ENCODE measurements at places on chromosomes 16 and 17.

GRCh38 chr17:58525239-58525638 is 10.8 kb upstream of the MTMR4 start:
- no peak for DNase-seq

DNA sequence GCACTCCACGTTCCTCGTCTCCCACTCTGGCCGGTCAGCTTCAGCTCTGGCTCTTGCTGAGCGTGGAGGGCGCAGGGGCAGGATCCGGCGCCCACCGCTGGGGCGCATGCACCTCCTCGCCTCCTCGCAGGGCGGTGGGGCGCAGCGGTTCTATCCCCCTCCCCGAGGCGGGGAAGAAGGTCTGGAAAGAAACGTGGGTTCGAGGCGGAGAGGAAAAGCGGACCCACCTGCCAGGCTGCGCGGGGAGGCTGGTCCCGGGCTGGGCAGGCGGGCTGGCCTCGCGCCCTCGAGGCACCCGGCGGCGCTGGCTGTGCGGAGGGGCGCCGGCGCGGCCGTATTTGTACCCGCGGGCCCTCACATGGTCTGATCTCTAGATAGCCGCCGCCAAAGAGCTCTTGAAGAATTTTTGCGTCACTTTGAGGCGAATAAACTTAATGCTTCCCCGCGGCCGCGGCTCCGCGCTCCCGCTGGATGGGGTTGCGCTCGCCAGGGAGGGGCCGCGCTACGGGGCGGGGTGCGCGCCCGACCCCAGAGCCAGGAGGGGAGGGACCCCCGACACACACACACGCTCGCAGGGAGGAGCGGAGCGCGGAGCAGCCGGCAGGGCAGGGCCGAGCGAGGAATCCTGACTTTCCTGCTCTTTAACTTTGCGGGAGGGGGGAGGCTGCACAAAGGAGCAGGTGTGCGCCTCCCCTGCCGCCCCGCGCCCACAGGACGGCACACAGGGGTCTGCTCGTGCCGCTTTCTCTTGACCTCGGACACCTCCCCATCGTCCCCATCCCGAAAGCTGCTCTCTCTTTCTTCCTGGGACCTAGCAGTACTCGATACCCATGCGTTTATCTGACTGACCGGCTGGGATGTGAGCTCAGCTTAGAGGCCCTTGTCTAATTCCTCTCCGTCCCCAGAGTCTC is at the start of gene SLC6A4:
Gene SLC6A4, minus strand, starts transcription at position 312 of the 911 bp plus-strand sequence. CDS start 13,739 bp downstream, outside the sequence.
- DNase-seq = no peak

- no peak for DNase-seq
These were observed 126.1 kb upstream of the RCVRN start for GRCh38 chr17:10031127-10031526.

GRCh38 chr17:33277436-33278100 is 15.5 kb downstream of the ASIC2 start:
- no peak for DNase-seq

GRCh38 chr17:3528403-3528851 is 29.2 kb downstream of the TRPV3 start:
- DNase-seq = no peak

DNA sequence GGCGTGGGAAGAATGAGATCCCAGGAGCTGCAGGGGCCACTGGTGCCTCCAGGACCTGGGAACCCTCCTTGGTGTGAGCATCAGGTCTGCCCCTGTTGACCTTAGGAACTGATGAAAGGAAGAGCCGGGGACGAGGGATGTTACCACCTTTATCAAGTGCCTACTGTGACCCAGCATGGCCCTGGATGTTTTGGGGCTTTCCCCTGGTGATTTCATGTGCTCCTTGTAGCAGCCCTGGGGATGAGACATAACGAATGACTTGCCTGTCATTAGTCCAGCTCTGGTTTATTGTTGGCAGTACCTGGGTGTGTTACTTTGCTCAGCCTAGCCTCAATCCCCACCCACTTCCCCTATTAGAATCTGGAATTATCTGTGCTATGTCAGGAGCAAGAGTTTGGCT is 39.9 kb downstream of the WSCD1 start:
- DNase-seq = no peak

- DNase-seq = no peak
These were observed 655.3 kb downstream of the WWOX start for GRCh38 chr16:78754713-78755112.

DNA sequence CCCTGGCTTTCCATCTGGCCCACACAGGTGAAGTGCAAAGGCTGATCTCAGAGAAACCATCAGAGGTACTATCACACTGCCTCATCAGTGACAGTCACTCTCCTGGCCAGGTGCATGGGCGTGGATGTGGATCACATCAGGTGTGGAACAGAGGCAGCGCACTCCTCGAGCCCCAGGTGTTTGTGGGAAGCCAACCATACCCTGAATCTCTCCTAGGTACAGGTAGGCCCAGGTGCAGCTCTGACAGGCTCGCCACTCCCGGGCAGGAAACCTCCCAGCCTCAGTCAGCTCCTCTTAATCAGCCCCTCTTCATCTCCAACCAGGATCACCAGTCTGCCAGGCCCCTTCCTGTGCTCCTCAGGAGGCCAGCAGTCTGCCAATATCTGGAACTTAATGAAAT is 31.7 kb downstream of the TLE7 start:
- no peak for DNase-seq

DNA sequence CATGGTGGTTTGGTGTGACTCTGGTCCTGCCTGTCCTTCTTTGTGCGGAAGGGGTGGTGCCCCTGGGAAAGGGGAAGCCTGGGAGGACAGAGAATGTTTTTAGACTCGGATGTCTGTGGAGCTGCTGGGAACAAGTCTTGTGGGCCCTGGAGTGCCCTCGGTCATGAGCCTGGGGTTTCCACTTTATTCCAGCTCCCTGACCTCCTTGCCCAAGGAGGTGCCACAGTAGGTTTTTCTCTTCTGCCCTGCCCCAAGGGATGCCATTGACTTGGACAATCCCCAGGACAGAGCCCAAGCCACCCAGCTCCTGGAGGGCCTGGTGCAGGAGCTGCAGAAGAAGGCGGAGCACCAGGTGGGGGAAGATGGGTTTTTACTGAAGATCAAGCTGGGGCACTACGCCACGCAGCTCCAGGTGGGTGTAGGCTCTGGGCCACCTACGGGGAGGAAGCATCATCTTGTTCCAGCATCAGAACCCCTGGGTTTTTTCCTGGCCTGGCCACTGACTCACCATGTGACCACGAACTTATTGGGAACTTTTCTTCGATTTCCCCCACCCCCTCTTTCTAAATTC is 1.4 kb downstream of the STAT5A start:
- peak; percentile 60 for DNase-seq

DNA sequence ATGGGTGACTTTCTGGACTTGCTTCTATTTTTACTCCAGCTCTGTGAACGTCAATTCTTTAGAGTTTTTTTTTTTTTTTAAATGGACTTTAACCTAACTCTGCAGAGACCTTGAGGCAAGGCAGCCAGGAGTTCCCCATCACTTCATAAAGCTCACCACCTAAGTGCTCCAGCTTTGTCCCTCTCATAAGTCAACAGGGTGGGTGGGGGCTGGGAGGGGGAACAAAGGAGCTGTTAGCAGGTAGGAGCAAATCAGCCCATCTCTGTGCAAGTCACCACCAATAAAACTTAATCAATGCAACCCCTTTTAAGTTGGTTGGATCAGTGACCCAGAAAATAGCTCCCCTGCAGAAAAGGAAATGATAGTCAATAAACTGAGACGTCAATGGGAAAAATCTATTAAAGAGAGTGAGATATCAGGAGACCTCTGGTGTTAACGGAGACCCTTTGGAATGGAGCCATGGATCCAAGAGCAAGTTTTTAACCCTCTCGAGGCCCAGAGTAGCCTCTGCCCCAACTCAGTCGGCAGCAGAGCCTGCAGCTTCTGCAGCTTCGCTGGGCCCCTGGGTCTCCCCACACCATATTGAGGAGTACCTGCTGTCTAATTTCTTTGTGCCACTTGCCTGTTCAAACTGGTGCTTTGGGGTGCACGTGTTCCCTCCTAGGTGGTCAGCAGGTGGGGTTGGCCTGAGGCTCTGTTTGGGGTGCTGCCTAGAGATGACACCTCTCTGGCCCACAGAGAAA is 27.6 kb upstream of the ETV4 start:
- DNase-seq = no peak

GRCh38 chr16:74724820-74725549 is 24.3 kb upstream of the MLKL start:
- DNase-seq = no peak

- DNase-seq = no peak
These were observed 14.7 kb downstream of the DBNDD1 start for GRCh38 chr16:90004577-90004976.

DNA sequence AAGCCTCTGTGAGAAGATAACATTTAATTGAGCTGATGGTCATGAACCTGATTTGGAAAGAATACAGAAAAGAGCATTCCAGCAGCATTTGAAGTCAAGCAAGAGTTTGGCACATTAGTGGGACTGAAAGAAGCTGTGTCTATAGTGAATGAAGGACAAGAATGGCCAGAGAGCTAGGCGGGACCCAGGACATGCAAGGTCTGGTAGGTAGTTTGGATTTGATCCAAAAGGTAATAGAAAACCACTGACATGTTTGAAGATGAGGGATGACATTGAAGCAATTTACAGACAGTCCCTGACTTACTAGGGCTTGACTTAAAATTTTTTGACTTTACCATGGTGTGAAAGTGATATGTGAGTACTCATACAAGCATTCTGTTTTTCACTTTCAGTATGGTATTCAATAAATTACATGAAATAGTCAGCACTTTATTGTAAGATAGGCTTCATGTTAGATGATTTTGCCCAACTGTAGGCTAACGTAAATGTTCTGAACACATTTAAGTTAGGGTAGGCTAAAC is 7.6 kb downstream of the CYB5B start:
- DNase-seq = no peak

DNA sequence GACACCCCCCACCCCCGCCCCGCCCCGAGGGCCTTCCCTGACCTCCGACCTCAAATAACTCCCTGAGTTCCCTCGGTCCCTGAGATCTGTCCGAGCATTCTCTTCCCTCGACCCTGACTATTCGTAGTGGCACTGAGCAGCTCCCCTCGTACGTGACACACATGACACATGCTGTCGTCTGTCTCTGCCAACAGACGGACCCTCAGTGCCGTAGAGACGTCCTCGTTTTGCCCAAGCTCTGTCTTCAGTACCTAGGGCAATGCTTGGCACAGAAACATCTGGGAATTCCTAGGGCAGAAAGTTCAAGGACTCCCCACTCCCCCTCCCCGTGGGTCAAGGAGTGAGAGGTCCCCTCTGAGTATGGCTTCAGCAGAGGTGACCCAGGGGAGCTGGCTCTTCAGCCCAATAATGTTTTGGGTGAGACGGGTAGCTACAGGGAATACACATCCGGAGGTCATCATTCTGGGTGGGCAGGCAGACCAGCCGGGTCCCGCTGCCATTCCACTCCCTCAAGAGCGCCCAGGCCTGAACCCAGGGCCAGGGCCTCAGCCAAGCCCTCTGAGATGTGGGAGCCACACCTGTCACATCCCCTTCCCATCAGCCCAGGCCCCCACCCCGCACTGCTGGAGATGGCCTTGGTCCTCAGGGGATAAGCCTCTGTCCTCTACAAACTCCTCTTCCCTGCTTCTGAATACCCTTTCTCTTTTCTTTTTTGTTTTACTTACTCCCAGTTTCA is 671 bp upstream of the FADS6 start:
- no peak for DNase-seq

- no peak for DNase-seq
These were observed 46.9 kb downstream of the METRNL start for GRCh38 chr17:83126275-83126811.

DNA sequence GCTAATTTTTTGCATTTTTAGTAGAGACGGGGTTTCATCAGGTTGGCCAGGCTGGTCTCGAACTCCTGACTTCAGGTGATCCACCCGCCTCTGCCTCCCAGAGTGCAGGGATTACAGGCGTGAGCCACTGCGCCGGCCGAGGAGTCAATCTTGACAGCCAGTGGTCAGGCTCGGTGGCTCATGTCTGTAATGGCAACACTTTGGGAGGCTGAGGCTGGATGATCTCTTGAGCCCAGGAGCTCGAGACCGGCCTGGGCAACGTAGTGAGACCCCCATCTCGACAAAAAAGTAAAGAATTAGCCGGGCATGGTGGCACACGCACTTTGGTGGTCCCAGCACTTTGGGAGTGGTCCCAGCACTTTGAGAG is 608 bp upstream of the PGS1 start:
- DNase-seq = no peak

GRCh38 chr16:47727131-47727530 is 266.0 kb downstream of the PHKB start:
- no peak for DNase-seq

GRCh38 chr17:78472035-78472905 is 93.8 kb downstream of the PGS1 start:
- DNase-seq = no peak

GRCh38 chr16:17350207-17350606 is 120.6 kb downstream of the XYLT1 start:
- DNase-seq = no peak

GRCh38 chr16:71796501-71797097 is 12.0 kb downstream of the AP1G1 start:
- no peak for DNase-seq

DNA sequence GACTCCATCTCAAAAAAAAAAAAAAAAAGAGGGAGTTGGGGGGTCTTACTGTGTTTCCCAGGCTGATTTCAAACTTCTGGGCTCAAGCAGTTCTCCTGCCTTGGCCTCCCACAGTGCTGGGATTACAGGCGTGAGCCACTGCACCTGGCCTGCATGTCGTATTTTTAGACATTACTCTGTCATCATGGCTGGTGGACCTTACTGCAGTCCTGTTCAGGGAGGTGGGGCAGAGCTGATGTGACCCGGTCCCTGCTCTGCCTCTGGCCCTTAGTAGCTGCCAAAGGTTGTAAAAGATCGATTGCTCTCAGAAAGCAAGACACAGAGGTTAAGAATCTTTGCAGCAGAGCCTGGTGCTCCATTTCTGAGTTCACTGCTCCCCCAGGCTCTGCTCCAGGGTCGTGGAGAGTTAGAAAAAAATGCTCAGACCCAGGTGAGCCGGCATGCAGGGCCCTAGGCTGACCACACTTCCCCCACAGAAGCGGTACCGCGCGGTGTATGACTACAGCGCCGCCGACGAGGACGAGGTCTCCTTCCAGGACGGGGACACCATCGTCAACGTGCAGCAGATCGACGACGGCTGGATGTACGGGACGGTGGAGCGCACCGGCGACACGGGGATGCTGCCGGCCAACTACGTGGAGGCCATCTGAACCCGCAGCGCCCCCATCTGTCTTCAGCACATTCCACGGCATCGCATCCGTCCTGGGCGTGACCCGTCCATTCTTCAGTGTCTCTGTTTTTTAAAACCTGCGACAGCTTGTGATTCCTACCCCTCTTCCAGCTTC is 7.1 kb upstream of the LASP1NB start:
- no peak for DNase-seq

DNA sequence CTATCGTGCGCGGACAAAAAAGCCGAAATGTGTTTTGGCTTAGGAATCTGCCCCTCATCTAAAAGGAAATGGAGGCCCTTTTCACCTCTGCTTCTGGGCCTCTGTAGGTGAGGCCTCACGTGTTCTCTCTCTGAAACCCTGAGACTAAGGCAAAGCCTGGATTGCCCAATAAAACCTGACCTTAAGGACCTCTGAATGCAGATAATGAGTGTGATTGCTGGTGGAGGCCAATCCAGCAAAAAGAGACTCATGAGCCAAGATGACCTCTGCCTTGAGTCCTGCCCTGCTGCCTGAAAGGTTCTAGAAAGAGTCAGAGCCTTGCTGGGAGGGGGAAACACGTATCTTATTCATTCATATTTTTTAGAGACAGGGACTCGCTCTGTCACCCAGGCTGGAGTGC is 44.5 kb upstream of the ABR start:
- no peak for DNase-seq
